NB4 (cell line): ENCODE measurements at places on chromosomes 1 and 21.

DNA sequence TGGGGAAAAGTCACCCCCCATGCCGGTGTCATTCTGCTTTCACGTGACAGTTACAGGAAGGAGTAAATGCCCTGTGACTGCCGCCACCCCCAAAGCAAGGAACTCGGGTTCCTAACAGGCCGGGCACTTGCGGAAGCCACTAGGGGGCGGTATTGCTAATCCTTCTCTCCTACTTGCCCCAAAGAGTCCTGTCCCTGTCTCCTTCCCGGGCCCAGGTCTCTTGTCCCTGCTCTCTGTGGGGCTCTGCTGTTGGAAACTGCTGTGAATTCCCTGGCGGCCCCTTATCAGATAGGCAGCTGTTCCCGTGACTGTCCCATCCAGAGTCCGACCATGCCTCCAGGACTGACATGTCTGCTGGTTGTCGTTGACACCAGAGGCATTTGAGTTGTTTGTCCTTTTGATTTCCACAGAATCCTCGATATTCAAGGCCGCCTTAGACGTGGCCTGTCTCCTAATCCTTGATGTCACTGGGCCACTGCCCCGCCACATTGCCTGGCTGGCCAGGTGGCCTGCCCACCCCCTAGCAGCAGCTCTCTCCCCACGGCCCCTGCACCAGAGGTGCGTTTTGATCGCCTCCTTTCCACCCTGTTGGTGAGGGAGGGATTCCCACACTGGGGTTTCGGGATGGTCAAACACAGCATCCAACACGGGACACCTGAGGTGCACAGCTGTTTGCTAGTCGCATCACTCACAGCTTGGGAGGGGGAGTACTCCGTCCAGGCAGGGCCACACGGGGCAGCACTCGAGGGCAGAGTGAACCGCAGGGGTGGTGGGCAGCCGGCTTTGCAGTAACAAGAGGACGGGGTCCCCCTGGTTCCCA is 37.3 kb downstream of the CHAF1B start:
- peak; percentile 75 for DNase-seq

- no peak for DNase-seq
Measured at GRCh38 chr1:9316080-9316444, 23.4 kb downstream of the SPSB1 start.

DNA sequence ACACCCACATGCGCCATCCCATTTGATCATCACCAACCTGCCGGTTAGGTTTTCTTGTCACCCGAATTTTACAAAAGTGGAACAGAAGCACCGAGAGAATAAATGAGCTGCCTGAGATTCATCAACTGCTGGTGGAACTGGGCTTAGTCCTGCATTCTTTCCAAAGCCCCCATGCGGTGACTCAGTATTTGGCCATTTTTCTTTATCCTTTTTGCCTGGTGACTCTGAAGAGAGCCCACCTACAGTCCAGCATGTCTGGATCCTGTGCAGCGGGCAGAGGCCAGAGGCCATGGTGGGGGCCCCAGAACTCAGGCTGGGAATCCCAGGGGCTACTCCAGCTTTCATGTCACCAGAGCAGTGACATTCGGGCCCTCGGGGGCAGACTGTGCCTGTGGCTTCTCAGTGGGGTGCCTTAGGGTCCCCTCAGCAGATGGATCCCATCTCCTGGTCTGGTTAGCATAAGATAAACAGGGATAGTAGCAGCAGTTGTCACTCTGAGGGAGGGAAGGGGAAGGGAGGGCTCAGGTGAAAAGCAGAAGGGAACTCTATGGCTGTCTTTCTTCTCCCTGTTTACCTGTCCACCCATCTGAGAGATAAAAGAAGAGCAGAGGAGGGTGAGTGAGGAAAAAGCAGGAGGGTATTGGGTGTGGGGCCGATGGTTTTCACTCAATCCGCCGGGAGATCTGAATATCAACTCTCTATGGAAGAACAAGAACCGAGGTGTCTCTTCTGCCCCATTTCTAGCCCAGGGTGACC is 63.2 kb downstream of the KIF26B start:
- DNase-seq, result no peak

DNA sequence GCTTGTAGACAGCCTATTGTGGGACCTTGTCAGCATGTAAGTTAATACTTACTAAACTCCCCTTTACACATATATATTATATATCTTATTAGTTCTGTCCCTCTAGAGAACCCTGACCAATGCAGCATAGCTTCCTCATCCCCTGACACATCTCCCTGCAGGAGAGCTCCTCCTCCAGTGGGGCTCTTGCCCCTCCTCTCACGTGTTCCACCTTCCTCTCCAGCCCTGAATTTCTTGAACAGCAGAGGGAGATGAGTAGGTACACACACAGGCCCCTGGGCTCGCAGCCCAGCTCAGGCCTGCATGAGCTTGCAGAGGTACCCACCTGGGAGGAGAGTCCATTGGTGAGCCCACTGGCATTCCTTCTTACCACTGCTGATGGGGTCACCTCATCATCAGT is 27.3 kb upstream of the GOLT1A start:
- DNase-seq, result peak; percentile 12

GRCh38 chr1:228474507-228474906 is 12.7 kb upstream of the RNF187 start:
- no peak for DNase-seq

GRCh38 chr1:11350265-11350664 is 77.3 kb downstream of the UBIAD1 start:
- DNase-seq, result no peak

DNA sequence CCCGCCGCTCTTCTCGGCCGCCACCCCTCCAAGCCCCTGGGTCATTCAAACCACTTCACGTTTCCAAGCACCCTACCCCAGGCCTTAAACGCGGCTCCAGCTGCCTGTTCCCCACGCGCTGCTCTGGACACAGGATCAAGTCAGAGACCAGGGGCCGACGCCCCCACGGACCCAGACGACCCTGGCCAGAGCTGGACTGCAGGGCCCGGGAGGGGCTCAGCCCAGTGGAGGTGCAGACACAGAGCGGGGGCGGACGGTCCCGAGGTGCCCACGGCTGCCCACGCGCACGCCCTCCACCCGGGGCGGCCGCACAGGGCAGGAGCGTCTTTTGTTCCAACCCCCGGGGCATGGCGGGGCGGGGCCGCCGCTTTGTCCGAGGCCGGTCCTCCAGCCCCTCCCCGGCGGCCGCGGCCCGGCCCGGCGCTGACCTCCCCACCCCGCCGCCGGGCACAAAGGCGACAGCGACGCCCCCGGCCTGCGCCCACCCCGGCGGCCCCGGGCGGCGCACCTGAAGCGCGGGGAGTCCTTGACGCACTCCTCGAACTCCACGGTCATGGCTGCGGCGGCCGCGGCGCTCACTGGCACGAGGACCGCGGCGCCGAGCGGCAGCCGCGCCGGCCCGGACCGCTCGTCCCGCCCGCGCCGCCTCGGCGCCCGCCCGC is 338 bp downstream of the ACAP3 start:
- DNase-seq, result peak; percentile 36

GRCh38 chr21:46065914-46066551 is 31.9 kb upstream of the COL6A2 start:
- DNase-seq, result no peak
